HCT116 (cell line): ENCODE measurements at places on chromosomes 12 and 14. TPM values are rescaled to one million over a fixed set of nuclear protein-coding genes. Genes with fewer than 3 reads are reported as not detected.

Gene TAS2R9
- not detected for total RNA-seq

Gene OTUB2
- total RNA-seq = 6.6 TPM

- H3K27ac ChIP-seq = no peak overlapping the region
- no peak overlapping the region for H3K4me3 ChIP-seq
- no peaks in the 10 kb centered on the region for H3K36me3 ChIP-seq
- no peak for DNase-seq
- H3K27me3 ChIP-seq = no peaks in the 10 kb centered on the region
Measured at GRCh38 chr14:58863661-58864345, 226.0 kb downstream of the DACT1 start.

GRCh38 chr12:102814691-102815367 lies 102.2 kb downstream of the PAH start:
- no peak for DNase-seq
- no peak overlapping the region for H3K27ac ChIP-seq
- peaks cover 6% of the 10 kb centered on the region; the same call in 1 of the 2 replicates for H3K4me1 ChIP-seq
- H3K36me3 ChIP-seq = no peaks in the 10 kb centered on the region
- H3K27me3 ChIP-seq = peaks cover 8% of the 10 kb centered on the region; the same call in 1 of the 2 replicates
- H3K4me3 ChIP-seq = no peak overlapping the region

- no peaks in the 10 kb centered on the region for H3K4me1 ChIP-seq
- no peaks in the 10 kb centered on the region for H3K27me3 ChIP-seq
- H3K4me3 ChIP-seq = no peak overlapping the region
- DNase-seq = no peak
Measured at GRCh38 chr12:131975228-131975627, 25.5 kb downstream of the EP400 start.

GRCh38 chr14:104690861-104691455 lies 1.5 kb downstream of the INF2 start:
- peak overlapping the region; percentile 98 for H3K27ac ChIP-seq
- H3K4me1 ChIP-seq = peaks cover 55% of the 10 kb centered on the region
- DNase-seq = no peak
- H3K36me3 ChIP-seq = peaks cover 3% of the 10 kb centered on the region
- H3K27me3 ChIP-seq = no peaks in the 10 kb centered on the region

GRCh38 chr12:88044035-88044434 lies 14.8 kb upstream of the C12orf50 start:
- peaks cover 50% of the 10 kb centered on the region for H3K36me3 ChIP-seq
- no peaks in the 10 kb centered on the region for H3K27me3 ChIP-seq
- H3K4me3 ChIP-seq = no peak overlapping the region

- peak overlapping the region; percentile 87 for H3K27ac ChIP-seq
- no peaks in the 10 kb centered on the region for H3K36me3 ChIP-seq
- H3K27me3 ChIP-seq = no peaks in the 10 kb centered on the region
Measured at GRCh38 chr12:122974274-122974891, 661 bp upstream of the OGFOD2 start.

DNA sequence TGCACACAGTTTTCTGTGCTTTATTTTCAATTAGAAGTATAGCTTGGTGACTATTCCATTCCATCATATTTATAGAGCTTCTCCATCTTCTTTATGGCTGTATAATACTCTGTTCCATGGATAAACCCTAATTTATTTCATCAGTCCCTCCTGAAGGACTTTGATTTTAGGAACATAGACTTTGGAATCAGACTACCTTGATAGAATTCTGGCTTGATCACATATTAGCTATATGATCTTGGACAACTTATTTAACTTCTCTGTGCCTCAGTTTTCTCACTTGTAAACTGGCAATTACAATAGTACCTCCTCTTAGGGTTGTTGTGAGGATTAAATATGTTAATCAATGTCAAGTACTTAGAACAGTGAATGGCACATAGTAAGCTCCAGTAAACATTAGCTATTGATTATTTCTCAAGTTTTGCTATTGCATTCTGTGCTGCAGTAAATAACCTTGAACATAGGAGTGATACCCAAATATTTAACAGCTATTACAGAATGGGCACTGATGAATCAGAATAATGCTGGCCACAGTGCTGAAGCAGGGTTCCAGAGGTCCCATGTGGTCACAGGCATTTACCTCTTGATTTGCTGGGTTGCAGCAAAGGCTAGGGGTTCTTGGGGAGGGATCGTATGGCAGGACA lies 12.2 kb upstream of the NR1H4 start:
- no peak for DNase-seq
- H3K4me1 ChIP-seq = no peaks in the 10 kb centered on the region
- H3K27ac ChIP-seq = no peak overlapping the region
- no peak overlapping the region for H3K4me3 ChIP-seq

Gene B4GALNT3
- 18.2 TPM for total RNA-seq

Gene GPR68
- total RNA-seq = not detected

DNA sequence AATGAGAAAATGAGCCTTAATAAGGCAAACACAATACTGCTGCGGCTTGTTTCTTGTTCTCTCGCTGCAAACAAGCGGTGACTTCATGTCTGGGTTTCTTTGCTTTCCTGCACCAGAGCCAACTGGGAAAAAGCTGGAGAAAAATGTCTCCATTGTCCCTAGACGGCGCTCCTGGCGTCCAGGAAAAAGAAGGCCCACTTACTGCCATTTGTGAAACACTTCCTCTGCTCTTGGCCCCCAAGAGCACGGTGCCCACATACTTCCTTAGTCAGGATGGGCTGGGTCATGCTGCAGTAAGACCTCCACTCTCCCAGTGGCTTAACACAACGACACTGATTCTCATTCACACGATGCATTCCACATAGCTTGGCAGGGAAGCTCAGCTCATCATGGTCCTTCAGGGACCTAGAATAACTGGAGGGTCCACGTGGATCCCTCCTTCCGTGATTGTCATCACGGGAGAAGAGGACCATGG lies 86.0 kb upstream of the BCL11B start:
- no peaks in the 10 kb centered on the region for H3K27me3 ChIP-seq
- DNase-seq = no peak
- H3K4me3 ChIP-seq = no peak overlapping the region
- no peaks in the 10 kb centered on the region for H3K36me3 ChIP-seq
- H3K27ac ChIP-seq = no peak overlapping the region
- peaks cover 11% of the 10 kb centered on the region; the same call in 1 of the 2 replicates for H3K4me1 ChIP-seq

- peaks cover 42% of the 10 kb centered on the region for H3K36me3 ChIP-seq
Measured at GRCh38 chr14:50452979-50453705, 56.5 kb upstream of the CDKL1 start.

Gene OASL
- 4.1 TPM for total RNA-seq

DNA sequence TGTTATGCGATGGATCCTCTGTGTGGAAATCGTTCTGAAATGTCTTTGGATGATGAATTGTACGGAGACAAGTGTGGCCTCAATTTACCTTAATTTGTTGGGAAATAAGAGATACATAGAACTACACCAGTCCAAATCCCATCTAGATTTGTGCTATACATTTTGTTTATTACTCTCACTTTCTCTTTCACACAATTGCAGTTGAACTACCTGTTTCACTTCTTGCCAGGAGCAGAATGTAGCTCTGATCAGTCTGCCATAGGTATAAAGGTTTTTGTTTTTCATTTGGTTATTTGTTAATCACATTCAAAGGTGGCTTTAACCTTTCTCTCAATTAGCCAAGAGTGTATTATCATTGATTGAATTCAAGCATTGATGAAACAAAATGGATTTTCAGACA lies 268.2 kb downstream of the SNAPC1 start:
- H3K4me3 ChIP-seq = no peak overlapping the region
- H3K36me3 ChIP-seq = no peaks in the 10 kb centered on the region
- DNase-seq = no peak
- no peaks in the 10 kb centered on the region for H3K4me1 ChIP-seq

GRCh38 chr12:46144433-46144832 lies 124.4 kb downstream of the SLC38A1 start:
- no peaks in the 10 kb centered on the region for H3K36me3 ChIP-seq
- no peak for DNase-seq
- H3K4me3 ChIP-seq = no peak overlapping the region
- no peak overlapping the region for H3K27ac ChIP-seq

- H3K4me1 ChIP-seq = no peaks in the 10 kb centered on the region
- H3K27me3 ChIP-seq = no peaks in the 10 kb centered on the region
- no peak for DNase-seq
- H3K27ac ChIP-seq = no peak overlapping the region
Measured at GRCh38 chr12:131108177-131108955, 154.7 kb downstream of the ADGRD1 start.

Gene KRT1
- total RNA-seq = 0.20 TPM

Gene PMCH
- not detected for total RNA-seq

GRCh38 chr14:76305268-76305826 lies 70.6 kb upstream of the ESRRB start:
- no peaks in the 10 kb centered on the region for H3K4me1 ChIP-seq
- 0 out of 2 replicates have a peak, but pooled peaks cover 11% of the 10 kb centered on the region for H3K27me3 ChIP-seq
- H3K27ac ChIP-seq = no peak overlapping the region
- no peaks in the 10 kb centered on the region for H3K36me3 ChIP-seq
- no peak overlapping the region for H3K4me3 ChIP-seq
- DNase-seq = no peak

DNA sequence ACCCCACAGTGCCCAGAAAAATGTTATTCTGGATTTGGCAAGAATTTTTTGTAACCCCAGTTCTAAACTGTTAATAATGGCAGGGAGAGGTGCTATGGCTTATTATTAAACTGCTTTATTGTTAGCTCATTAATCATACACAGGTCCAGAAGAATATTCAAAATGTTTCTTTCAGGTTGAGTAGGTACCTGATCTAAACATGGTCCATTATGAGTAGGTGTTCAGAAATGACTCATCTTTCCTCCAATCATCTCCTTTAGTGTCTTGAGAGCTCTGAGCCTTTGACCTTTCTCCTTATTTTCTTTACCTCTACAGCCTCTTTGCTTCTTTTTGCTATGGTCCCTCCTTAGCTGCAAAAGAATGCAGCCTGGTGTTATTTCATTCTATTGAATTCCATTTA lies 211.0 kb upstream of the GARIN6 start:
- H3K36me3 ChIP-seq = no peaks in the 10 kb centered on the region
- no peaks in the 10 kb centered on the region for H3K27me3 ChIP-seq
- H3K27ac ChIP-seq = no peak overlapping the region

DNA sequence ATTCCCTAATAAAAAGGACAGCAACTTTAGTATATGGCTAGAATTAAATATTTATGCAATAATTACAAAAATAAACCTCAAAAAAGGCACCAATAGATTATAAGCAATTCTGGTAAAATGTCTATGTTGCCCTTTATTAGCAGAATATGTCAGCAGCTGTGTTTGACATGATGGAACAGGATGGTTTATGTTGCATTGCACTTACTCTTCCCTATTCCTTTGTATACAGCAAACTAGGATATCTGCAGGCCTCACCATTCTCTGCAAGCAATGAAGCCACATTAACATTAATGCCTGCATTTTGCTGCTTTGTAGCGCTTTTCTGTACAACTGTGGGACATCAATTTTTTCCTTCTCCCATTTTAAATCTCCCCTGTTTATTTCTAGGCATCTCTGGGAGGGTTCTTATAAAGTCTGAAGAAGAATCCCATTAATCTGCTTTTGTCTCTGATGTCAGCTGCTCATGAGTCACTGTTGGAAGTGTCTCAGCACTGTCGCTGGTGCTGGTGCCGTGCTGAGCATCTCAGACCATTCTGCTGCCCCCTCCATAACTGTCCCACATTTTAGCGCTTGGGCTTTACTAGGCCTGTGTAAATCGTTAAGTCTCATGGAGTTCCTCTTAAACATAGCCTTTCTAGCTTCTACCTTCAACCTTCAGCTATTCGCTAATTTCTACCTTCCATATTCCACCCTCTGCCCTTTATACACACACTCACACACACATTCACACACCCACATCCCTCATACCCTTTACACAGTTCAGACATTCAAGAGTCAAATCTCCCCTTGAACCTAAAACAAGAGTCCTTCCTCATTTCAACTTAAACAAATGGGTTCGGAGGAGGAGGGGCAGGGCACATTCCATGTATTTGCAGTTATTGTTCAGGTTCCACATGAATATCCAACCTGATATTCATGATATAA lies 64.4 kb upstream of the TRHDE start:
- no peaks in the 10 kb centered on the region for H3K27me3 ChIP-seq
- H3K36me3 ChIP-seq = no peaks in the 10 kb centered on the region
- no peaks in the 10 kb centered on the region for H3K4me1 ChIP-seq

Gene SPIC
- total RNA-seq = not detected

- no peak overlapping the region for H3K4me3 ChIP-seq
- no peaks in the 10 kb centered on the region for H3K36me3 ChIP-seq
- no peak overlapping the region for H3K27ac ChIP-seq
- H3K4me1 ChIP-seq = no peaks in the 10 kb centered on the region
- H3K27me3 ChIP-seq = no peaks in the 10 kb centered on the region
Measured at GRCh38 chr12:90023207-90023900, 314.7 kb upstream of the ATP2B1 start.

DNA sequence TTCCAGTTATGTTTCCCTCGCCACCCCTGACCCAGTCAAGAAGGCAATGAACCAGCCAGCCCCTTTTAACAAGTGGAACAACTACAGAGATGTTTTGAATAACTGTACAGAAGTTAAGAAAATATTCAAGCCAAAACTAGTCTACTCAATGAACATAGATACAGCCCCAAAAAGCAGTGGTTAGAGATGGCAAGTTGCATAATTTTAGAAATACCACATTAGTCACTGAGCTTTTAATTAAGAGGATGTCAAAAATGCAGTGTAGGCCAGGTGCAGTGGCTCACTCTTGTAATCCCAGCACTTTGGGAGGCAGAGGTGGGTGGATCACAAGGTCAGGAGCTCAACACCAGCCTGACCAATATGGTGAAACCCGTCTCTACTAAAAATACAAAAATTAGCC lies 27.2 kb downstream of the PROX2 start:
- DNase-seq = no peak
- no peaks in the 10 kb centered on the region for H3K36me3 ChIP-seq
- H3K4me1 ChIP-seq = no peaks in the 10 kb centered on the region
- no peaks in the 10 kb centered on the region for H3K27me3 ChIP-seq

Gene ANAPC7
- 55.9 TPM for total RNA-seq

DNA sequence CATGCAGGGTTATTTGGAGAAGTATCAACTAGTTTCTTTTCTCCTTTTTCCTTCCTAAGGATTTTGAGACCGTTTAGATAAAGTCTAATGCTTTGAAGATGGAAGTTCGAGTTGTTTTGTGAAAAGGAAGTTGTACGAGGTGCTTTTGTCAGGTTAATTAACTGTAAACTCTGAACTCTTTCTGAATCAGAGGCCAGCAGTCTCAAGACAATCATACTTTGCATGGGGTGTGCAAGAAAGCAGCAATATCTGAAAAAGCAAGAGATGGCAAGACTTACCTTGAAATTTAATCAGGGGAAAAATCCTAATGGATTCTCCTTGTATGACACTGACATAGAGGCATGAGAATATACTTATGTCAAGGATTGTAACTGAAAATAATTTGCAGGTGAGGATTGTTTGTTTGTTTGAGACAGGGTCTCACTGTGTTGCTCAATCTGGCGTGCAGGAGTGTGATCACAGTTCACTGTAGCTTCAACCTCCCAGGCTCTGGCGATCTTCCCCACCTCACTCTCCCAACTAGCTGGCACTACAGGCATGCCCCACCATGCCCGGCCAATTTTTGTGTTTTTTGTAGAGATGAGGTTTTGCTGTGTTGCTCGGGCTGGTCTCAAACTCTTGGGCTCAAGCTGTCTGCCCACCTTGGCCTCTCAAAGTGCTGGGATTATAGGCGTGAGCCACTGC lies 170.2 kb upstream of the HMGA2 start:
- H3K4me3 ChIP-seq = no peak overlapping the region
- H3K4me1 ChIP-seq = peaks cover 74% of the 10 kb centered on the region
- no peak for DNase-seq
- no peaks in the 10 kb centered on the region for H3K36me3 ChIP-seq
- H3K27me3 ChIP-seq = no peaks in the 10 kb centered on the region

Gene NKX2-1
- 0.84 TPM for total RNA-seq

GRCh38 chr14:91877376-91877915 lies 10.1 kb upstream of the TC2N start:
- peaks cover 11% of the 10 kb centered on the region; the same call in 1 of the 2 replicates for H3K4me1 ChIP-seq
- H3K27ac ChIP-seq = no peak overlapping the region
- no peak for DNase-seq
- H3K36me3 ChIP-seq = no peaks in the 10 kb centered on the region
- no peak overlapping the region for H3K4me3 ChIP-seq
